ENCODE measurements at places on chromosomes 7 and 10.

DNA sequence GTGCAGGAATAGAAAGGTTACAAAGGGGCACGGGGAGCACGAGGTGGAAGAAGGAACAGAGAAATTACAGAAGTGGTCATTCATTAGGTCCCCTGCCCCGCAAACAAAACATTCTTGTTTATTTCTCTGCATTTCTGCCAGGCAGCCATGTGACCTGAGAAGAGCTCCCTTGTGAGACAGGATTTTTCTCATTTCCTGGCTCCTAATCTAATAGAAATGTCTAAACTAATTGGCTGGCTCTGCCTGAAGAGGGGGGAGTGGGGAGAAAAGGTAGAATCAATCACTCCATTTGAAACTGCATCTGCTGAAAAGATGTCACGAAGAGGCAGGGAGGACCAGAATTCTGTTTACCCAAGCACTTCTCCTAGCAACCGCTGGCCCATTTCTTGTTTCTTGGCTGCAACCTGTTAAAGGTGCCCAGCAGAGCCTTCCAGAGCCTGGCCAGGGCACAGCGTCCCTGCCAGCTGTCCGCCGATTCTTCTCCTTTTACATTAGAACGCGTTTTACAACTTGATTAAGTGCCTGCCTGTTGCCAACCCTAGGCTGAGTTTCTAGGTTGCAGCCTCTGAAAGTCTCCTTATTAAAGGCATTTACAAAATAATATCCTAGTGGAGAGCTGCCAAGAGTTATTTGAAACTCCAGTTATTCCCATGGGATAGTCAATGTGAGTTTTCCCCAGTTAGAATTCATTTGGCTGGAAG is 1227.6 kb downstream of the TYW1 start:
- DNase-seq: no peak

DNA sequence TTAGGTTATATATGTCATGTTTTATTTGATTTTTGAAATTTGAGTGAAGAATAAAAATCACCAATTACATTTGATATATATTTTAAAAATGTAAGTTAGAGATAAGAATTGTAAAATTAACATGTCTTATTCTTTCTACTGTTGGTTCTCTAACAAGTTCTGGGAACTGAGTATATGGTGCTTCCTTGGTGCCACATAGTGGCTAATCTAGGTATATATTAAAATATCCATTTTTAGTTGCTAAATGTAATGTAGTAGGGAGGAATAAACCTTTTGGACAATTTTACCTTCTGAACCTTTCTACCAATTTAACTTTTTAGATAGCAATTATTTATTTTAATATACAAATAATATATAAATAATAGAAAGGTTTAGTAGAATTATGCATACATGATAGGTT is 17.5 kb downstream of the CFAP69 start:
- no peak for DNase-seq

GRCh38 chr10:63976538-63976937 is 455.3 kb downstream of the REEP3 start:
- no peak for DNase-seq

DNA sequence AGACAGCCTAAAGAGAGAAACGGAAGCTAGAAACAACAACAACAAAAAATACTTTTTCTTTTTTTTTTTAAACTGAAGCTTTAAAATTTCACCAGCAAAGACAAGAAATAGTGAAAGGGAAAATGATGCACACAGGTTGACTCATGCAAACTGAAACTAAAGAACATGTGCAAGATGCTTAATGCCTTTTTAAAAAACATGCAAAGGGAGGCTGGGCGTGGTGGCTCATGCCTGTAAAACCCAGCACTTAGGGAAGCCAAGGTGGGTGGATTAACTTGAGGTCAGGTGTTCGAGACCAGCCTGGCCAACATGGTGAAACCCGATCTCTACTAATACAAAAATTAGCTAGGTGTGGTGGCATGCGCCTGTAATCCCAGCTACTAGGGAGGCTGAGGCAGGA is 15.1 kb upstream of the CUBN start:
- DNase-seq: no peak

DNA sequence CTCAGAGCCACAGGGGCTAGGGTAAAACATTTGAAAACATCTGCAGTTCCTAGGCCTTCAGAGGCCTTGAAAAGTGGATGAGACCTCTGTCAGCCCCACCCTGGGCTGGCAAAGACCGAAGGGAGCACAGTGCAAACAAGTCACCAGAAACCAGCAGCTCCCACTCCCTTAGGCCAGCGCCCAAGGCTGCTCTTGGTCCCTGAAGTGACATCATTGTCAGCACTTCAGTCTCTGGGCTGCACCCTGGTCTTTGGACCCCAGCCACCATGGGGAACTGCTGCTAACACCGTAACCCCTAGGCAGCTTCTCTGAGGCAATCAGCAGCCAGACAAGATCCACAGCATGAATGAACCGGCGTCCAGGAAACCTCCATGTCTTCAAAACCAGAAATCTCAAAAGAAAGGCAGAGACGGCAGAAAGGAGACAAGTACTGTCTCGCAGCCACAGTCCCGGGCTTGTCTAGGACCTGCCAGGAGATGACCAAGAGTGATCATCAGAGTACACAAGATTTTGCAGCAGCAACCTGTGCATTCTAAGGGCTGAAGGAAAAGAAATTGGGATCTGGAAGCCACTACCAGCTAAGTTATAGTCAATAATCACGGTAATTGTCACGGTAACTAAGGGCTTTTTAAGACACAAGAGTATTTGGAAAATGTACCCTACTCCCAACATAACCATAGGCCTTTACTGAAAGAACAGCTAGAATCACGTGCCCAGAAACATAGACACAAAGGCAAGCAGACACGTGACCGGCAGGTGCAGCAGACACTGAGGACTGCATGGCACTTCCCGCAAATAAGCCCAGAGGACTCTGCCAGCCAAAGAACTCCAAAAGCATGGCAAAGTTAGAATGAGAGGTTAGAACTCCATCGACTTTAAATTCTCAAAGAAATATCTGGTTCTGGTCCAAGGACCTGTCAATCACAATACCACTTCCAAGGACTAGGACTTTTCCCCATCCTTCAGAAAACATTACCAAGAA is 23.3 kb downstream of the CPXM2 start:
- no peak for DNase-seq

DNA sequence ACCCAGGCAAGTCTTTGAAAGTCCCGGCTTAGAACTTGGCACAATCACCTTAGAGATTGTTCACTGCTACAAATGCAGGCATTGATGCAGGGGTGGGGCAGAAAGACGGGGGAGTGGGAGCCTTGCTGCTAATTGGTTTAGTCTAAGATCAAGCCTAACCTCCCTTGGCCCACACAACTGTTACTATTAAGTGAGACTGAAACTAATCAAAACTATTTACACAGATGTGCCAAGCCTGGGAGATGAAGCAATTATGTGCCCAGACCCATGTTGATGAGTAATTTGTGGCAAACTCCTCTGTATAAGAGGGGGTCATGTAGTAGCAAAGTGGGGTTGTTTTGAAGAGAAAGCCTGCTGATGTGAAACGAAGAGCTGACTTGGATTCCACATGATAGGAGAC is 178.2 kb upstream of the ITGB1 start:
- DNase-seq: no peak

GRCh38 chr7:23470330-23471105 is at the start of gene IGF2BP3:
TSS of gene IGF2BP3 (minus strand) at chr7:23470491. CDS start at chr7:23470110, 381 bp downstream.
- DNase-seq: peak; percentile 3

- no peak for DNase-seq
Observed at GRCh38 chr7:23469150-23469960, 936 bp downstream of the IGF2BP3 start.

DNA sequence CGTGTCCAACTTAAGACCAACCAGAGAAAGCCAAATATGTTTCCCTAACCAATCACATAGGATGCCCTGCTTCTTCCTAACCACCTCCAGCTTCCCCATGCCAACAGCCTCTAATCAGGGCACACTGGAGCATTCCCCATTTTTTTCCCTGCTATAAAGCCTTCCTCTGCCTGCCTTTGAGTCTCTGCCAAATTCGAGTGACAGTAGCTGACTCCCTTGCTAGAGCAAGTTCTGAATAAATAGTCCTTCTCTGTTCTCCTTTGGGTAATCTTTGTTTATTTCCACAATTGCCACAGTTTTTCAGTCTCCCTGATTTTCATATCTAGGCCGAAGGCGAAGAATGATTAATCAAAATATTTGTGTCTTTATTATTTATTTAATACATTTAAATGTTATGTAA is 96.7 kb downstream of the ANLN start:
- DNase-seq: no peak

DNA sequence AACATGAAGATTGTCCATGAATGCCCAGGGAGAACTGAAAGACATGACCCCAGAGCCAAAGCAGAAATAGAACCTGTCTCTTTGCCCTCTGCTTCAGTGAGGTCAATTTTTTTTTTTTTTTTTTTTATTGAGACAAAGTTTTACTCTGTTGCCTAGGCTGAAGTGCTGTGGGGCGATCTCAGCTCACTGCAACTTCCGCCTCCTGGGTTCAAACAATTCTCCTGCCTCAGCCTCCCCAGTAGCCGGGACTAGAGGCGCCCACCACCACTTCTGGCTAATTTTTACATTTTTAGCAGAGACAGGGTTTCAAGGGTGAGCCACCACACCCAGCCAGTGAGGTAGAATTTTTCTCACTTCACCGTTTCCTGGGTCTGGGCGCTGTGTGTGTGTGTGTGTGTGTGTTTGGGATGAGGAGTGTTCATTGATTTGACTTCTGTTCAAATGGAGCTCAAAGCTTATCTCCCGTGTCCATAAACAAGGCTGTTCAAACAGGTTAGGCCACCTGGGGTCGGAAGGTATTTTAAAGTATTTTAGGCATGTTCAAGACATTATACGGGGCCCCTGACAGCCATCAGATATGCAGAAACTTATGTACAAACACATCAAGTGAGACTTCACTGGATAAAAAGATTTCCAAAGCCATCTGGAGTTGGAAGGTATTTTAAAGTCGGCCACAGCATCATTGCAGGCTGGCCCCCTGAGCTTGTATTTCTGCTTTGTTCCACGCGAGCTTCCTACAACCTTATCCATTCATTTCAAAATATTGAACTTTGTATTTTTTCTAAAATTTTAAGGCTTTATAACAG is 93.8 kb downstream of the MAP3K8 start:
- no peak for DNase-seq

DNA sequence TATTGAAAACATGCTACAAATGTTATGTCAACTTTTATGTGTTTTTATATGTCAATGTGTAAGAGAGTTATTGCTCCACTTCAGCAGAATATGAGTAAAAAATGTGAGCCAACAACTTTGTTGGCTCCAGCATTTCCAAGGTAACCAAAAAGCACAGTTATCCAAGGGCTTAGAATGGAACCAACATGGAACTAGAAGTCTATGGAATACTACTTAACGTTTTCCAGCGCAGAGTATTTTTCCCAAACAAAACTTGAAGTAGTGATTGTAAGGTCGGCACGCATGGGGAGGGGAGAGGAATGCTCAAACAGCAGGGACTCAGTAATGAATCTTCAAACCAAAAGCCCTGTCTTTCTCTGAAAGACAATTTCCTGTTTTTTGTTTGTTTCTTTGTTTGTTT is 45.0 kb upstream of the TSPAN13 start:
- DNase-seq: no peak

DNA sequence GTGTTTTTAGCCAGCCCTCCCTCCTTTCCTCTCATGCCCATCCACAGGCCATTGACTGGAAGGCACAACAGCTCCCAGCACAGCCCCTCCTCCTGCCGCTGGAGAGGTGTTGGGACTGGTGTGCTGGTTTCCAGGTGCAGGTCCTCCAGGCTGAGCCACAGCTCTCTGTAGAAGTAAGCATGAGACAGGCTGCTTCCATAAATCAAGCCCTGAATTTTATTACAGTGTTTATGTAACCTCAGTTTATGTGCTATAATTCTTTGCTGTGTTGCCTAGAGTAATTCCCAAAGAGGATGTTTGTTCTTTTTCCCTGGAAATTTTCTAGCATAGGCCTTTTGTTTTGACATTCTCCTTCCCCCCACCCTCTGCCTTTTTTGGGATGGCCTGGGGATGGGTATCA is 445.8 kb downstream of the AUTS2 start:
- no peak for DNase-seq

GRCh38 chr7:18505870-18506460 is 10.4 kb downstream of the HDAC9 start:
- DNase-seq: no peak

GRCh38 chr7:105519353-105519752 is 2.7 kb downstream of the PUS7 start:
- DNase-seq: no peak

Measured in CD8-positive, alpha-beta memory T cell (primary cell).